ENCODE measurements at places on chromosomes 7 and 10.

DNA sequence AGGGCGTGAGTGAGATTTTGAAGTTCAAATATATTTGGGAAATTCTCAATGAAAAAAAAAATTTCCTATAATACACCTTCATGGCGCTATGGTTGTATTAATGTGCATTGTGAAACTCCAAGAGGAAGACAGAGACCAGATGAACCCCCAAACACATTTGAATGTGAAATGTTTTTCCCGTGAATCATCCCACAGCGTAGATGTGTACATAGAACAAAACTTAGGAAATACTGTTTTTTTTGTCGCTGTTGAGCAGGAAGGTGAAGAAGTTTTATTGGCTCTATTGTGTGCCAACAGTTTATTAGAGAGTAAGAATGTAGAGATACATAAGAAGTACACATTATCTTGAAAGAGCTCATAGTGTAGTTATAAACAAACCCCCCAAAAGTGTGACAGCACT, 134.0 kb downstream of the KCND2 start:
- no peak for DNase-seq

DNA sequence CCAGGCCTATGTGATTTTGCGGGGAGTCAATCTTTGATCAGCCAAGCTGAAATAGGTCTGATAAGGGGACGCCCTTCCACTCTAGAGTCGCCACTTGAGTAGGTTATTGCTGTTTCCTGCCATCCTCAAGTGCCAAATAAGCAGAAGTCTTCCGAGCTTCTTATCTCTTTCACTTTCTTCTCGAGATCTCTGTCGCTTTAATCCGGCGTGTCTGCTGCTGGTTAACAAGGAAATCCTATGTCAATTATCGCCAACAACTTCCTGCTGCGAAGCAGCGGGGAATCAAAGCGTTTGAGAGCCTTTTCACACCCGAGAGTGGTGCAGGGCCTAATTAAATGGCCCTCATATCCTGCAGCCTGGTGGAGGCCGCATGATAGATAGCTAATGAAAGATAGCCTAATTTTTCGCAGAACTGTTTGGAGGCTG, 215.9 kb downstream of the RAB11FIP2 start:
- no peak for DNase-seq

DNA sequence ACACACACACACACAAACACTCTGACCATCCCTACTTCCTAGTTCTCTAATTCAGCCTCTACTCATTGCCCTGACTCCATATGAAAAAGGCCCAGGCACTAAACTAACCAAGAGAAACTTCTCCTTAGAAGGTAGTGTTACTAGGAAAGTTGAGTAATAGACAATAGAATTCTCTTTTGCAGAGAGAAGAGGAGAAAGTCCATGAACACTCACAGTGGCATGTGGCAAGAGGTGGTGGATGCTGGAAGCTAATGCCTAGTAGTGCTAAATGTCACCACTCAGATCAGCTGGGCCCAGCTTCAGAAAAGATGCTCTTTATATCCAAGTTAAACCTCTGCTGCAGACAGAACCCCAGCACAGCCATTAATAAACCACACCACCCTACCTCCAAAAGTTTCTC, 58.2 kb downstream of the SORBS1 start:
- no peak for DNase-seq

DNA sequence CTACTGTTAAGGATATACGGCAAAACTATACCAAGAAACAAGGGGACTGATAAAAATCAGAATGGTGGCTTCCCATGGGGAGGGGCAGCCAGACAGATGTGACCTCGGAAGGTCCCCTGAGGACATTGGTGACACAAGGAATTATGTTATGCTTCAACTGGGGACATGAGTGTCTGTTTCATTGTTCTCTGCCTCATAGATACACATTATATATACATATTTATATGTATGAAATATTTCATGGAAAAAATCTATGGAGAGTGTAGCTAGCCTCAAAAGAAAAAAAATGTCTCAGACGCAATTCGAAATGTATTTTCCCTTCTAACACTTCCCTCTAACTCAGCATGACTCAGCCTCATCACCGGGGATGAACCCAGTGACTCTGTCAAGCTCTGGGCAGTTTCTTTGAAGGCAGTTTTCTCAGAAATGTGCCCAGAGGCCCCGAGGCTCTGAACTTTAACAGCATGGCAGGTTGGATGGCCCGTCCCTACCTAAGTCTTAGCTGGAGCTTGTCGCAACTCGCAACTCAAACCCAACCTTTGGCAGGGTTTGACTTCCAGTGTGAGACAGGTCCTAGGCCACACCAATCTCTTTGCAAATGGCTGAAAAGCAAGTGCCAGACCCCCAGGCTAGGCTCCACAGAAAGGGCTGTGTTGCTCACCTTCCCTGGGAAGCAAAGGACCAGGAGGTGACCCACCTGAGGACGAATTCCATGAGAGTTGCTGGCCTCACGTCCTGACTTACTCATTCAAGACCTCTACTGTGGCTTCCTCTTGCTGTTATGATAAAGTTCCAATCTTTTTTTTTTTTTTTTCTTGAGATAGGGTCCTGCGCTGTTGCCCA, 86.9 kb downstream of the CARD11 start:
- no peak for DNase-seq

DNA sequence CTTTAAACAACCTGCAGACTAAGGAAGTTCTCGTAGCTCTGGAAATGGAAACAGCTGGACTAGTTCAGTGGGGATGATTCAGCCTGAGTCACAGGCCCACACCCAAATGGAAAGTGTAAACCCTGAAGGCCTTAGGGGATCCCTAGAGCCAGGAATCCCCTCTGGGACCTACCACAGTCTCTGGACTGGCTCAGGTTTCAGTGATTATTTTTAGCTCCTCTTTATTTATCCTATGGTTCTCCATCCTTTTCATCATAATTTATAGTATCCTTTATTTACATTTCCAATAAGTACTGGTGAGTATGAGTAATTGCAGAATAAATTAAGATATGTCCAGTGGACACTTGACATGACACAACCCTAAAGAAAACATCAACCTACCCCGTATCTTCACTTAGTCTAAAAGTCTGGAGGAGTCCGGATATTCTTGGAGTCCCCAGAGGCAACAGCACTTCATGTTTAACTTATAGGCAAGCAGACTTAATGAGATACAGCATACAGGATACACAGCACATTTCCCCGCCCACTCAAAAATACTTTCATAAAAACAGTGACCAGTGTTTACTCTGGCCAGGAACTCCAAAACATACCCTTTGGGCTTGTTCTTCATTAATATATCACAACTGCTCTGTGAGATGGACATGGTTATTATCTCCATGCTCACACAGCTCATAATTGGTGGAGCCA, 28.4 kb upstream of the SEMA3E start:
- DNase-seq = peak; percentile 41

- DNase-seq = no peak
Observed at GRCh38 chr10:7662522-7662921, 4.2 kb downstream of the ITIH5 start.

DNA sequence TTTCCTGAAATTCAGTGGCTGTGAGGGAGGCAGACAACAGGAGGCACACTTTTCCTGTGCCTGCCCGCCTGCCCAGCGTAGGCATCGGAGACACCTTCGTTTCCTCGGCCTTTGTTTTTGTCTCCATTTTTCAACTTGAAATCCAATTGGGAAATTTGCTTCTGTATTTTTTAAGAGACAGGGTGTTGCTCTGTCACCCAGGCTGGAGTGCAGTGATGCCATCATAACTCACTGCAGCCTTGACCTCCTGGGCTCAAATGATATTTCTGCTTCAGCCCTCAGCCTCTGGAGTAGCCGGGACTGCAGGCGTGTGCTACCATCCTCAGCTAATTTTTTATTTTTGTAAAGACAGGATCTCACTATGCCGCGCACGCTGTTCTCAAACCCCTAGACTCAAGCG, 116.8 kb downstream of the CYTH3 start:
- no peak for DNase-seq

DNA sequence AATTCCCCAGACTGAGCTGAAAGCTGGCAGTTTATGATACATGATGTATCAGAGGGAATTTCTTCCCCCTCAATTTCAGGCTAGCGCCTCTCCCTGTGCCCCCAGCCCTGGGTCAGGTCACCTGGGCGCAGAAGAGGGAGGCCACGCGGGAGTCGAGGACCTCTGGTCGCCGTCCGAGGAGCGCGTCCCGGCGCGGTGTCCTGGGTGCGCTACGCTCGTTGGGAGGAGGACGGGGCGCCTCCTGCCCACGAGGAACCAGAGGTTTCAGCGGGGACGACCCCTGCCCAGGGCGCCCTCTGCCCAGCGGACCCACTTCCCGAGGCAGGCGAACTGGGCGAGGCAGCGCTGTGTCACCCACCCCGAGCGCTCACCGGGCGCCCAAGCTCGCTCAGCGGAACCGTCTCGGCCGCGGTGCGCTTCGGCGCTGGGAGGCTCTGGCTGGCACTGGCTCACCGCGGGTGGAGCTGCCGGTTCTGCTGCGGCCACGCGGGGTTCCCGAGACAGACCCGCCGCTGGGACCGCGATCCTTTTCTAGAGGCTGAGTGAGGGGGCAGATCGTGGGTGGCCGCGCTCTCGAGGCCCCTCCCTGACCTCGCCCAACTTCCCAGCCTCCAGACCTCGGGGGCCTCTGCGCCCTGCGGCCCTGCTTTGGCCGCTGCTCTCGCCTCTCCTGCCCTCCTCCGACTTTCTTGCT, at the start of gene FAM237B:
FAM237B (minus strand) TSS at position 504 of the 694 bp plus-strand sequence. CDS start 1,556 bp downstream, outside the sequence.
- DNase-seq = no peak

DNA sequence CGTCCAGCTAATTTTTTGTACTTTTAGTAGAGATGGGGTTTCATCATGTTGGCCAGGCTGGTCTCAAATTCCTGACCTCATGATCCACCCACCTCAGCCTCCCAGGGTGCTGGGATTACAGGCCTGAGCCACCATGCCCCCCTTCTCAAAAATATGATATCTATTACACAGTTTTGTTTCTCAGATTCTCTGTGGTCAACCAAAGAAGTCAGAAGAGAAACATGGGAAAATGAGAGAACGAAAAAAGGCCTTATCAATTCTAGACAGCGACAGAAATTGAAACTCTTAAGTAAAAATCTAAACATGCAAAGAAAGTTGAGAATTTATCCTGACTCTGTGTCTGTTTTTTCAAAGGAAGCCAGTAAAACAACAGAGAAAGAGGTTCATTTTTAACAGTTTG, 283.8 kb upstream of the PLXDC2 start:
- no peak for DNase-seq

GRCh38 chr7:100567751-100568175, 5.9 kb downstream of the SAP25 start:
- DNase-seq = no peak

GRCh38 chr10:36989233-36989632, 136.2 kb upstream of the ANKRD30A start:
- no peak for DNase-seq

GRCh38 chr7:111329367-111330234, 232.7 kb downstream of the IMMP2L start:
- DNase-seq = no peak

DNA sequence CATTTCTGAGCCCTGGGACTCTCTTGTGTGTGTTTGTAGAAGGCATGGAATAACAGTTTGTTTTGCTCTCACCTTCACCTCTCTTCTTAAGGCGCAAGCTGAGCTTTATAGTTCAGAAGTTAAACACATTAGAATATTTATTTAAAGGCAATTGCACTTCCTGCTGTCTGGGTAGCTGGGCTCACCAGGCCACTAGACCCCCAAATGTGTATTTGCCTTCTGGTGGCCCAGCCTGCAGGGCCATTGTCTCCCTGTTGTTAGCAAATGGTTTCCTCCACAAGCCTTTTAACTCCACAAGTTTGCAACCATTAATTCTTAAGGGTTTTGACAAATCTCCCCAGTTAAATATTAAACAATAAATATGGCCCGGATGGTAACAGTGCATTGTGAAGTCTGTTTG, 31.1 kb upstream of the NEUROD6 start:
- DNase-seq = no peak

GRCh38 chr10:13233358-13233757, 816 bp downstream of the UCMA start:
- no peak for DNase-seq

DNA sequence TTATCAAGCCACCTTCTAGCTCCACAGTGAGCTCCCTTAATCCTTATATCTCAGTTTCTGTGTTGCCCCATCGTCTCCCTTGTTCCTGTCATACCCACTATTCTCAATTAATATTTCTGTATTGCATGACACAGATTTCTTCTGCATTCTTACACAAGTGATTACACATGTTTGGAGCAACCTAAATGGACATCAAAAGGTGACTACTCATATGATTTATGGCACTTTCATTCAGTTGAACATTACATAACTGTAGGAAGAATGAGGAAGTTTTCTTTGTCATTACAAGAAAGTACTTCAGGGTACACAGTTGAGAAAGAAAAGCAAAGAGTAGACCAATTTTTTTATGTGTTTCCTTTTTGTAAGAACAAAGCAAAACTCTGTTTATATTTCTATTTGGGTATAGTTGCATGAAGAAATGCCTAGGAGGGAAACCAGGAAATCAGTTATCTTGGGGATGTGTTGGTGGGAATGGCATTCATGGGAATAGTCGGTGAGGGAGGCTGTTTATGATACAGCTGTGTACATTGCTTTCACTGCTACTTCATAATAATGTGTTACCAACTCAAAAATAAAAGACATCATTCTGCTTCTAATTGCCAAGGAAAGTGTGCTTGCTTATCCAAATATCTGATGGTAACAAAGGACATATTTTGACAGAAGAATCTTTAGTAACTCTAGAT, 23.6 kb upstream of the PRSS37 start:
- no peak for DNase-seq

- no peak for DNase-seq
Observed at GRCh38 chr10:128029731-128030369, 96.4 kb downstream of the MKI67 start.

GRCh38 chr10:63373176-63373575, 92.6 kb downstream of the JMJD1C start:
- no peak for DNase-seq

GRCh38 chr7:158782761-158783401, 46.4 kb downstream of the ESYT2 start:
- DNase-seq = no peak

- no peak for DNase-seq
Observed at GRCh38 chr7:86848226-86848625, 204.5 kb downstream of the GRM3 start.

GRCh38 chr10:31617757-31618156, 298.7 kb downstream of the ZEB1 start:
- no peak for DNase-seq

- DNase-seq = no peak
Observed at GRCh38 chr10:115092555-115093285, 445 bp upstream of the ATRNL1 start.

- DNase-seq = no peak
Observed at GRCh38 chr10:121043124-121043849, 192.1 kb downstream of the WDR11 start.

DNA sequence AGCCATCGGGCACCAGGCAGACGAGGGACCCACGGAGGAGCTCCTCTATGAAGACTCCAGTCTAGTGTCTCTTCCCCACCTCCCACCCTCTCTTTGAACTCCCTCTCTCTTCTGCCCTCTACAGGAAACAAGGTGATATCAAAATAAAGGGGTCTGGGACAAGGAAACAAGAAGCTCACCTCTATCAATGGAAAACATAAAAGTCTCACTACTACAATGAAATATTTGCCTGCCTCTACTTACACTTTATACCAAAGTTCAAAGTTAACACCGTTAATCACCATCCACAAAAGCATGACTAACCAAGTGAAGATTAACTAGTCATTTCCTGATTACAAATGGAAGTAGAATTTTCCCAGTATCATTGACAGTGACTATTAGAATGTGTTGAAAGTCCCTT, 82.2 kb downstream of the PARD3 start:
- DNase-seq = no peak
